Naive thymus-derived CD4-positive, alpha-beta T cell (primary cell): ENCODE measurements at places on chromosomes 12 and 14. TPM values are rescaled to one million over a fixed set of nuclear protein-coding genes. Genes with fewer than 3 reads are reported as not detected.

Gene FGF23
- polyA plus RNA-seq: not detected

Gene OR4N2
- polyA plus RNA-seq: not detected

Gene TAS2R10
- not detected for polyA plus RNA-seq

Gene PNMA1
- polyA plus RNA-seq: 44.0 TPM

Gene APOF
- 0.12 TPM for polyA plus RNA-seq

GRCh38 chr14:68174446-68174845 lies 354.9 kb downstream of the RAD51B start:
- no peak for DNase-seq

GRCh38 chr12:31021809-31022494 lies 51.7 kb upstream of the DDX11 start:
- no peak for DNase-seq

GRCh38 chr12:119885549-119885948 lies 8.4 kb upstream of the CIT start:
- no peak for DNase-seq

GRCh38 chr12:61291647-61292046 lies 968.6 kb upstream of the USP15 start:
- no peak for DNase-seq

- DNase-seq: no peak
Measured at GRCh38 chr12:56677680-56678079, 10.4 kb downstream of the PTGES3 start.

GRCh38 chr14:96734076-96734622 lies 63.0 kb upstream of the VRK1 start:
- DNase-seq: no peak

- no peak for DNase-seq
Measured at GRCh38 chr12:33757701-33758100, 264.6 kb upstream of the ALG10 start.

DNA sequence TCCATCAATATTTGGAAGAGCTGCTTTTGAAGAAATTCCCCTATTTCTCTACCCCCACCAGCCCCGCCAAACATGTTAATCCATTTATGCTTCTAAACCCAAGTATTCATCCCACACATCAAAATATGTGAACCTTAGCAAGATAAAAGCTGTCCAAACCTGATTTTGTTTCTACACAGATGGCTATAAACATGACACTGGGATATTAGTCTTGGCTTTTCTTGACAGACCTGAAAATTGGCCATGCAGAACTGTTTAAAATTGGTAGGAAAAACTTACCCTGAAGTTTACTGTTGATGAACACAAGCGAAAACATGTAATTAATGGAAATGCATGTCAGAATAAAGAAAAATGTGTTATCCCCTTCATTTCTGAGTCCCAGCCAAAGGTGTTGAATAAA lies 370.0 kb downstream of the EGLN3 start:
- no peak for DNase-seq
